A549 treated with Mapracorat at 1 μM for 4 hours (cell line): ENCODE measurements at places on chromosomes 12 and 14. TPM values are rescaled to one million over a fixed set of nuclear protein-coding genes. Genes with fewer than 3 reads are reported as not detected.

PIWIL1 gene
- total RNA-seq: not detected in 5 replicates

SLC5A8 gene
- not detected in 5 replicates for total RNA-seq

MARK3 gene
- 52.4 to 59.7 TPM (median 54.7 TPM) in 5 replicates for total RNA-seq

IL26 gene
- total RNA-seq: not detected in 5 replicates

RERG gene
- total RNA-seq: 0.21 to 0.32 TPM (median 0.27 TPM) in 5 replicates

SCNN1A gene
- 19.9 to 30.2 TPM (median 26.5 TPM) in 5 replicates for total RNA-seq

SERPINA1 gene
- 0.80 to 1.8 TPM (median 1.1 TPM) in 5 replicates for total RNA-seq

OTX2 gene
- not detected in 5 replicates for total RNA-seq

LAG3 gene
- total RNA-seq: 0.89 to 2.3 TPM (median 1.4 TPM) in 5 replicates

ARMH4 gene
- total RNA-seq: 0.17 to 1.5 TPM (median 0.77 TPM) in 5 replicates

KRT72 gene
- not detected in 5 replicates for total RNA-seq

C12orf60 gene
- 1.8 to 2.0 TPM (median 1.8 TPM) in 5 replicates for total RNA-seq

LRTM2 gene
- total RNA-seq: 0.05 TPM in 1 of 5 replicates, not detected in the others

STAT6 gene
- total RNA-seq: 40.7 to 52.1 TPM (median 49.8 TPM) in 5 replicates

P2RX2 gene
- total RNA-seq: not detected in 5 replicates

TMEM63C gene
- total RNA-seq: 2.6 to 4.5 TPM (median 3.6 TPM) in 5 replicates

DPF3 gene
- total RNA-seq: 0.10 to 0.72 TPM (median 0.24 TPM) in 5 replicates

SLC10A1 gene
- total RNA-seq: not detected in 5 replicates

SERPINA10 gene
- not detected in 5 replicates for total RNA-seq

RIMKLB gene
- total RNA-seq: 18.5 to 22.9 TPM (median 19.6 TPM) in 5 replicates

CBLN3 gene
- total RNA-seq: 0.77 to 1.2 TPM (median 1.1 TPM) in 5 replicates

KLHL33 gene
- not detected in 5 replicates for total RNA-seq

TMEM52B gene
- 0.09 to 0.33 TPM (median 0.29 TPM) in 3 of 5 replicates, not detected in the others for total RNA-seq

SLC39A2 gene
- total RNA-seq: 0.17 TPM in 1 of 5 replicates, not detected in the others

EML1 gene
- total RNA-seq: 30.7 to 38.2 TPM (median 34.2 TPM) in 5 replicates

CNPY2 gene
- 120 to 149 TPM (median 142 TPM) in 5 replicates for total RNA-seq

TOMM20L gene
- not detected in 5 replicates for total RNA-seq

PLEKHG7 gene
- total RNA-seq: not detected in 5 replicates

C1S gene
- 38.3 to 56.5 TPM (median 44.5 TPM) in 5 replicates for total RNA-seq

FGF23 gene
- not detected in 5 replicates for total RNA-seq

PSME2 gene
- total RNA-seq: 151 to 185 TPM (median 159 TPM) in 5 replicates

KRT6C gene
- total RNA-seq: not detected in 5 replicates

ASCL4 gene
- not detected in 5 replicates for total RNA-seq

CCDC196 gene
- not detected in 5 replicates for total RNA-seq

IL22 gene
- not detected in 5 replicates for total RNA-seq

TOX4 gene
- 51.9 to 69.5 TPM (median 63.7 TPM) in 5 replicates for total RNA-seq

RNASE7 gene
- not detected in 5 replicates for total RNA-seq

ATP6V1D gene
- total RNA-seq: 68.6 to 102 TPM (median 73.4 TPM) in 5 replicates

RASSF8 gene
- 6.4 to 11.6 TPM (median 9.8 TPM) in 5 replicates for total RNA-seq

EML5 gene
- 0.39 to 1.0 TPM (median 0.44 TPM) in 5 replicates for total RNA-seq

FGFR1OP2 gene
- total RNA-seq: 25.9 to 31.2 TPM (median 27.1 TPM) in 5 replicates

OR11G2 gene
- total RNA-seq: not detected in 5 replicates

ZFP36L1 gene
- total RNA-seq: 127 to 188 TPM (median 179 TPM) in 5 replicates

SLC7A7 gene
- 18.9 to 28.4 TPM (median 21.2 TPM) in 5 replicates for total RNA-seq
